T-helper 1 cell treated with Interleukin-12 subunit alpha and Interleukin-12 subunit beta and Interleukin-4 antibody, amounts not matched to agents 30 ng/mL and 1 ng/mL, for 36 hours (primary cell): ENCODE measurements at places on chromosomes 7 and 10. TPM values are rescaled to one million over a fixed set of nuclear protein-coding genes. Genes with fewer than 3 reads are reported as not detected.

Gene PRSS37
- total RNA-seq = not detected in 2 replicates

Gene AGAP6
- 20.9 TPM in 2 replicates for total RNA-seq

Gene VPS37D
- total RNA-seq = 0.15 and 0.27 TPM in 2 replicates

Gene SNX10
- total RNA-seq = 43.1 and 45.7 TPM in 2 replicates

Gene CDCA7L
- total RNA-seq = 32.5 and 36.2 TPM in 2 replicates

Gene ERVW-1
- not detected in 2 replicates for total RNA-seq

Gene TBX20
- total RNA-seq = 0.22 and 0.25 TPM in 2 replicates

Gene ANK3
- 85.3 and 85.8 TPM in 2 replicates for total RNA-seq
